ENCODE measurements at places on chromosomes 7 and 10.
A peak's percentile ranks its signal among the peaks of the same experiment; 100 is the strongest.

GRCh38 chr10:126840576-126841135, 64.6 kb upstream of the DOCK1 start:
- no peak for DNase-seq

- peak; percentile 76 for DNase-seq
Measured at GRCh38 chr10:97771913-97772823, at the start of gene SFRP5. TSS of gene SFRP5 (minus strand) at chr10:97771999. CDS start at chr10:97771833, 166 bp downstream.

DNA sequence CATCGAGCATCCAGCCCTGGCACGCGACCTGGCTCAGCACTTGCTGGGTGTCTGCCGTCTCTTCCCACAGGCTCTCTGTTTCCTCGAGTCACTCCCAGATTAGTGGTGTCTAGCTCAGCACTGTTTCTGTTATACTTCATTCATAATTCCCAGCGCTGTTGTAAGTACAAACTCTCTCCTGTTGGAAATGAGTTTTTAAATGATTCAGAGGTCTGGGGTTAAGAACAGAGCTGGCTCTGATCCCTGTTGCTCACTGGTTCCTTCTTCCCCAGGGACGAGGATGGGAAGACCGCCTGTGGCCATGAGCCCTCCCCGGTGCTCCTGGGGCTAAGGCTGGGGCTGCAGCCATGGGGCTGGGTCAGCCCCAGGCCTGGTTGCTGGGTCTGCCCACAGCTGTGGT, 17.3 kb upstream of the C10orf95 start:
- no peak for DNase-seq

DNA sequence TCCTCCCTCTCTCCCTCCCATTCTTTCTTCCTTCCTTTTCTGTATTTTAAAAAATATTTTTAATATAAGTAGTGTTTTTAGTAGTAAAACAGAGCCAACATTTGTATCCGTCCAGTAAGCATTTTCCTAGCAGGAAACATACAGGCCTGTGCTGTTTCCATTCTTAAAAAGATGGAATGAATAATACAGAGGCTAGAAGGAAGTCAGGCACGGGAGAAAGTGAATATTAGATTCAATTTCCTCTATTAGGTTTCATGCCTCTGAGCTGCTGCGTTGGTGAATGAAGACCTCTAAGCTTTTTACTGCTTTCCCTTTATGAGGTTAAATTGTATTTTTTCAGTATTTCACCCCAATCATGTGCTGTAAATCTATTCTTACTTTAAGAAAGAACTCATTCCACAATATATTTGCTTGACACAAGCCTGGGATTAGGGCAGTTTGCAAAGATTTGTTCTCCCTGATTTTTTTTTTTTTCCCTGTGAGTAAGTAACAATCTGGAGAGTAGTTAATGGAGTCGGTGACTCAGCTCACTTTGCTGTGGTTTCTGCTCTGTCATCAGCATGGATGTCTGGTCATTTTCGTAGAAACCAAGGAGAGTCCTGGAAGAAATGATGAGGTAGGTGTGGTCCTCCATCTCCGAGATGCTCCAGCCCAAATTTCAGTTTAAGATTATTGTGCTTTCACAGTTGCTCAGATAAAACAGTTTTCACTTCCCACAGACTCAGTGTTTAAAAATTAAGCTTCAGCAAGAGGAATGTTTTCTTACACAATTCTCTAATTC, 76.1 kb upstream of the PITRM1 start:
- peak; percentile 24 for DNase-seq

DNA sequence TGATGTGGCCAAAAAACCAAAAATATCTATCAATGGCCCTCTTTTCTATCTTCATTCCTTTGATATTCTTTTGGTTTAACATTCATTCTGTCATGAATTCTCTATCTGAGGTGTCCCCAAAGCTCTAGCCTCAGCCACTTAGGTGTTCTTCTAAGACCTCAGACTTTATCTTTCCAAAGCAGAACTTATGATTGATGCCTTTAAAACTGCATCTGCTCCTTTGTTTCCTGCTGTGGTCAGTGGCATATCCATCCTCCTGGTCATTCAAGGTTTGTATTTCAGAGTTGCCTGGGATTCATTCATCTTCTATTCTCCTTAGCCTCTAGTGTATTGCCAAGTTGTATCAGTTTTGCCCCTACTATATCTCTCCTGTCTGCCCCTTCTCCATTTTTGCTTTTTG, 30.6 kb downstream of the FHIP2A start:
- peak; percentile 5 for DNase-seq

DNA sequence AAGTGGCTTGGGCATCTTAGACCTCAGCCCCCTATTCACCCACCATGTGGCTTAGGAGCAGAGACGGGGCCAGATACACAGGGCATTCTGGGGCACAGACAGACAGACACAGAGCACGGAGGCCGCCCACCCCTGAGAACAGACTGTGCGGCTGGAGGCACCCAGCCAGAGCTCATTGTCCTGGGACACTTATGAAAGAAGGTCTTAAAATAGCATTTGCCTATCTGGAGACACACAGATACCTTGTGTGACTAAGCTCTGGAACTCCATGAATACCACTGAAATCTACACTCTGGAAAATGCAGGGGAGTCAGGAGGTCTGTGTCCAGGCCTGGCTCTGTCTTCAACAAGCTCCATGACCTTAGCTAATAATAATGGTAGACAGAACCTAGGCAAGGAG, 41.4 kb upstream of the ADO start:
- no peak for DNase-seq

DNA sequence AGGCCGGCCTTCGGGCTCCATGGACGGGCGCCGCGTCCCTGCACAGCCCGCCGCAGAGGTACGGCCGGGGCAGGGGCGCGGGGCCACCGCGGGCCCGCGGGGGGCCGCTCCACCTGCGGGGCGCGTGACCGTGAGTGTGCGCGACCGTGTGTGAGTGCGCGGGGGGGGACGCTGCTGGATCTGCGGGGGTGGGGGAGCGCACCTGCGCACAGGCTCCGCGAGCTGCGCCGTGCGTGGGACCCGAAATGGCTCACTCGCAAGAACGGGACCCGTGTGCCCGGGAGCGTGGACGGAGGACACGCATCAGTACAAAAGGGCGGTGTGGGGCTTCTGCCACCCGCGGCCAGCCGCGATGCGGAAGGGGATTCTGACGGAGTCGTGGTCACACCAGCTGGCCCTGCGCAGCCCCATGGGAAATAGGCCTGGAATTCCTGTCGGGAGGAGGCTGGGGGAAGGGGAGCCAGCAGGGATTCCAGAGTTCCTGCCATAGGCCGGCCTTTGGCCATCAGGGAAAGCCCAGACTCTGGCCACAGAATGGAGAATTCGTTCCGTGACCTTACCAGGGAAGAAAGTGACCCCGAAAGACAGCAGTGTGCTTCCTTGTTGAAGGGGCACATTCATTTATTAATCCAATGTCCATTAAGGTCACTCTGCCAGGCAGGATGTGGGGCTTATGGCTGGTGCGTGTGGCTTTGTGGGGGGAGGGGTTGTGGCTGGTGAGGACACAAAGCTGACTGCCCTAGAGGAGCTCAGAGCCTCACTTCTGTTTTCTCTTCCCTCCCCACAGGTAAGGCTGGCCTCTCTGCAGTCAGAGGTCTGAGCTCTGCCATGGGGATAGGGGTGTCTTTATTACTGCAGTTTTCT, 494 bp downstream of the REPIN1 start:
- peak; percentile 69 for DNase-seq

DNA sequence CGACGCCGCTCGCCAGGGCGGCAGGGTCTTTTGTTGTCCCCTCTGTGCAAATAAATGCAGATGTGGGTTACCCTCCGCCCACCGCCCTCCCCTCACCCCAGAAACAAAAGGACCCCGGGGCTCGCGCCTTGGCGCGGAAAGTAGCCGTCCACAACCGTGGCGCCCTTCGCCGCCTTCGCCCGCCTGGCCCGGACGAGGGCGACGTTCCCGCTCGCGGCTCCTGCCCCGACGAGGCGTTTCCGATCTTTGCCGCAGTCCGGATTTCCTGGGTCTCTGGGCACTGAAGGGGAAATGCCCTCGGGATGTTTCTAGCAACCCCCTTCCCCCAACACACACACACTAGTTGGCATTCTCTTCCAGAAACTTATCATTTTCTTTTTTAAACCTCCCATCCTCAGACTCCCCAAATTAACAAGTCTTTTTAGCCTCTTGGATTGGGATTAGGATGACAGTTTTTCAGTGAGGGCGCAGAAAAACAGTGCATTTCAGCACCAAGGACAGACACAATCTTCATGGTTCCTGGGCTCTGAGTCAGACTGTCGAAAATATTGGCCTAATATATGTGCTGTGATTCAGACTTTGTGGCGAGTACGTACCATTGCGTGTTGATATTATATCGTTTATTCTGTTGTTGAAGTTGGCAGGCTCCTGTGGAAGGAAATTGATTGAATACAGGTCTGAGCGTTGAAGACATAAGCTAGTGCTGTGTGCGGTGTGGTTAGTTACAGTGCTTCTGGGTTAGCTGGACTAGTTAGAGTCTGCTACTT, 771 bp downstream of the PHYHIPL start:
- no peak for DNase-seq

- DNase-seq = no peak
Measured at GRCh38 chr10:132533571-132534260, 3.9 kb upstream of the INPP5A start.

GRCh38 chr7:130277763-130278643, 11.3 kb downstream of the CPA2 start:
- peak; percentile 59 for DNase-seq

DNA sequence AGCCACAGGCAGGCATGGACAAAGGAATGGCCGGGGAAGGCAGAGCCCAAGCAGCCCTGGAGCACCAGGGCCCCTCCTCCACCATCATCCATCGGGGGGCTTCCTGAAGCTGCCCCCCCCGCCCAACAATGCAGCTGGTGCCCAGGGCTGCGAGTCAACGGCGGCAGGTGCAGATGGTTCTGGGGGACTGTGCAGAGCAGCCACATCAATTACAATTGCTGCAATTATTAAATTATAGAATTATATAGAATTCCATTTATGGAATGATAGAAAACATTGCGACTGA, 28.3 kb downstream of the EBF3 start:
- no peak for DNase-seq

- no peak for DNase-seq
Measured at GRCh38 chr10:128499956-128500355, 373.7 kb upstream of the MKI67 start.

DNA sequence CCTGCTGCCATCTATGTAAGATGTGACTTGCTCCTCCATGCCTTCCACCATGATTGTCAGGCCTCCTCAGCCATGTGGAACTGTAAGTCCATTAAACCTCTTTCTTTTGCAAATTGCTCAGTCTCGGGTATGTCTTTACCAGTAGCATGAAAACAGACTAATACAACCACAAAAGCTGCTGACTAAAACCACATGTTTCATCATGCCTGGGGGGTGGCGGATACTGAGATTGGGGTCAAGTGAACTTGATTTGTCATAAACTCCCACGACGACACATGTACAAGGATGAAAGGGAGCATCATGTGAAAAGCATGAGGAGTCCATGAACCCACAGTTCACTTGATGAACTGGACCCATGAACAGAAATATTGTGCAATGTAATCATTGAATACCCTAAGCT, 134.9 kb upstream of the ANK3 start:
- DNase-seq = no peak

- DNase-seq = peak; percentile 16
Measured at GRCh38 chr10:49178489-49179471, 9.4 kb downstream of the TMEM273 start.

GRCh38 chr10:95457319-95457886, 103.8 kb downstream of the SORBS1 start:
- no peak for DNase-seq

GRCh38 chr7:158469396-158470051, 118.1 kb downstream of the PTPRN2 start:
- no peak for DNase-seq

GRCh38 chr7:120862987-120863590, 5.1 kb upstream of the TSPAN12 start:
- DNase-seq = no peak

DNA sequence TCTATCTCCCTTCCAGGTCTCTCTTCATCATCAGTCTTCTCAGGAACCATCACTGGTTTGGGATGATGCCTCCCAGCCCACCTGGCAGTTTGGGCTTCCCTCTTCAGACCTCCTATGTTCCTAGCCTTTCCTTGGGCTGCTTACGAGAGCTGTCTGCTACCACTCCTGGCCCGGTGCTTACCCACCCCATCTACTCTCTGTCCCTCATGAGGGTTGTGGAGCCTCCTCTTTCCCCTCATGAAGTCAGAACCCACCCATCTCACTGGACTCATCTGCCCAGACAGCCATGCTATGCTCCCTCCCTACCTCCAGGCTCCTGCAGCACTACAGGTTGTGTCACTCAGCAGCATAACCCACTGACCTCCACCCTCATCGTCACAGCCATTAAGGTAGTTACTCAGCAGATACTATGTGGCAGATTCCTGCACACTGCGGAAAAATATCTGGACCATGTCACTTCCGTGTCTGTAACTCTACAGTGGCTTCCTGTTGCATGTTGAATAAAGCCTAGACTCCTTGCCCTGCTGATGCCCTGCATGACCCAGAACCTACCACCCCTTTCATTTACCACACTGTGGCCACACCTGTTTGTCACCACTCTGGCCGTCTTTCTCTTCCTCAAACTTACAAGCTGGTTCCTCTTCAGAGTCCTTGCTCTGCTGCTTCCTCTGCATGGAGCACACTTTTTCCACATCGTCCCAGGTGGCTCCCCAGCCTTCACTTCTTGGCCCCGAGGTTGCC, 2.0 kb downstream of the DBNL start:
- DNase-seq = no peak

- DNase-seq = no peak
Measured at GRCh38 chr10:48258105-48258504, 16.4 kb downstream of the FRMPD2 start.

DNA sequence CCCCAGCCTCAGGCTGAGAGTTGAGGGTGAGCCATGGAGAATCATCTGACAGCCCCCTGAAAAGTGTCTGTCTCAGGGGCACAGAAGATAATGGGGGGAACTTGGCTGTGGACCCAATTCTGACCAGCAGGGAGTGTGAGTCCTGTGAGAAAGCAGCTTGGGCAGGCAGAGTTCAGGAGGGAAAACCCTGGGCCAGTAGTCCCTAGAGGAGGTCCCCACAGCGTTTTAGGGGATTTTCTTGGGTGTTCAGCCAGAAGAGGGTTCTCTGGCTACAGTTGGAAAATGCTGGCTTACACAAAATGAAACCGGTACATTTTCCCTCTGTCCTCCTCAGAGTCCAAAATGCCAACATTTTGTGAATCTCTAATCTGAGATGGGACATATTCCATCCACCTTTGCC, 35.8 kb upstream of the TRIM8 start:
- peak; percentile 45 for DNase-seq

- no peak for DNase-seq
Measured at GRCh38 chr7:30330134-30331111, 46.0 kb downstream of the ZNRF2 start.

GRCh38 chr10:61897671-61898434, 3.6 kb upstream of the ARID5B start:
- no peak for DNase-seq

- DNase-seq = no peak
Measured at GRCh38 chr7:135929249-135929648, 47.9 kb downstream of the MTPN start.

All from K562 (cell line).